HepG2 (cell line): ENCODE measurements at places on chromosomes 12 and 14.

DNA sequence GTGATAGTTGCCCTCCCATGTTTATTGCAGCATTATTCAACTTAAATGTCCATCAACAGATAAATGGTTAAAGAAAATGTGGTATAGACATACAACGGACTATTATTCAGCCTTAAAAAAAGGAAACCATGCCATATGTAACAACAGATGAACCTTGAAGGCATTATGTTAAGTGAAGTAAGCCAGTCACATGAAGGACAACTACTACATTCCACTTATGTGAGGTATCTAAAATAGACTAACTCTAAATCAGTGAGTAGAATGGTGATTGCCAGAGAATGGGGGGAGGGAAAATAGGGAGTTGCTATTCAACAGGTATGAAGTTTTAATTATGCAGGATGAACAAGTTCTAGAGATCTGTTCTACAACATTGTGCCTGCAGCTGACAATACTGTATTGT lies 10.1 kb downstream of the PCNX4 start:
- DNase-seq: no peak

GRCh38 chr14:87171141-87171540 lies 821.8 kb downstream of the GALC start:
- DNase-seq: no peak

DNA sequence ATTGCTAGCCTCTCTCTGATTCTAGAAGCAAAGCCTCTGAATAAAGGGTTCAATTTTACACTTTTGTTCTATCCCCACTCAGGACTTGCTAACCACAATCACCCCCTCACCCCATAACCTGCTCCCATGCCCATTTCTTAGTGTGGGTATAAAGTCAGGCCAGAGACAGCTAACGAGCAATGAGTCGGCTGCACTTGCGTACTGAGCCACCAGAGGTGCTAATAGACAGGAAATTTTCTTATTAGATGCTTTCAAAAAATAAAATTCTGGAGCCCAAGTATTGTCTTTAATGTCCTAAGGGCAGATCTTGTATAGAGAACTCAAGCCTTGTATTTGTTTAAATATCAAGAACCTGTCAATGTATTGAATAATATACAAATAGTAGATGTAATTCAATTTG lies 256.9 kb downstream of the SYT1 start:
- no peak for DNase-seq

GRCh38 chr12:26846416-26846815 lies 13.4 kb upstream of the ITPR2 start:
- DNase-seq: no peak

DNA sequence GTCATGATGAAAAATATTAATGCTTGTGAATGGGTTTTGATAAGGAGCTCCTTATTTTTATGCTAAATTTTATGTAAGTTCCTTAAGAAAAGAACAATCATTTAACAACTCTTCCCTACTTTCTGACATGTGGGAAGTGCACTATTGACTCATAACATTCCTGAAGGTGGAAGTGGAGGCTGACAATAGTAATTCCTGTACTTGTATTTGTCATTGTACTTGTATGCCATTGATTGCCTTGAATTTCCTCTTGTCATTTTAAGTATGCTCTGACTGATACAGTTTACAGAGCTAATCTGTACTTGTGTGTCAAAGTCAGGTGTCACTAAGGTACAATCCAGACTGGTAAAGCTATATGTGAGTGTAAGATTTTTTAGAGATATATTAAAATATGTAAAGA lies 440.0 kb downstream of the SLC16A7 start:
- no peak for DNase-seq

DNA sequence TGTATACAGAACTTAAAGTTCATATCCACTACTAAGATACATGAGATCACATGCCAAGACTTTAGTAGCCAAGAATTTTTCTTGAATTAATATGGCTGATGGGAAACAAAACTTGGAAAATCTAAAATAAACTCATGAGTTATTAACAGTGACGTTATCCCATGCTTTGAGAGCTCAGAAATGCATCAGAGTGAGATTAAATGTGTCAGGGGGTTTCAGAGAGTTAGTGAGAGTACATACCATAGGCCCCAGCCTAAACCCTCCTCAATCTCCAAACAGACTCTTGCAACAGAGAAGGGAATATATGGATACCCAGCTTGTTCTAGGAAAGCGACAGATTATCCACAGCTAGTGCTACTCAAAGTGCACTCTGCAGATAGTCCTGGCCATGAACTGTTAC lies 19.3 kb downstream of the SLC35F4 start:
- DNase-seq: no peak

DNA sequence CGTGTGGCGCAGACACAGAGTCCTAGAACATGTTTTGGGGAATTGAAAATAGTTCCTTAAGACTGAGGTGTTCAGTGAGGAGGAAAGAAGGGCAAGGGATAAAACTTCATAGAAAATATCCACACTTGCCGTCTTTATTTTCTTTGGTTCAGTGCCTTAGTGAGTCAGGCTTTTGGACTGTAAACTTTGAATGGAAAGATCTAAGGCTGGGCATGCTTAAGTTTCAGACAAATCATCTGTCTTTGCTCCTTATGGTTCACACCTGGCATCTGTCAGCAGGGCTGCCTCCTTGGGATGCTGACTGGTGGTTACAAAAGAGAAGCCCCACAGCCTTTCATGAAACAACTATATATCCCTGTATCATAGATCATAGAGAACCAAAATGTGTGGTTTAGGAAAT lies 136.3 kb upstream of the PRICKLE1 start:
- DNase-seq: no peak
